Activated gamma-delta T cell (primary cell): ENCODE measurements at places on chromosomes 16 and 17.

DNA sequence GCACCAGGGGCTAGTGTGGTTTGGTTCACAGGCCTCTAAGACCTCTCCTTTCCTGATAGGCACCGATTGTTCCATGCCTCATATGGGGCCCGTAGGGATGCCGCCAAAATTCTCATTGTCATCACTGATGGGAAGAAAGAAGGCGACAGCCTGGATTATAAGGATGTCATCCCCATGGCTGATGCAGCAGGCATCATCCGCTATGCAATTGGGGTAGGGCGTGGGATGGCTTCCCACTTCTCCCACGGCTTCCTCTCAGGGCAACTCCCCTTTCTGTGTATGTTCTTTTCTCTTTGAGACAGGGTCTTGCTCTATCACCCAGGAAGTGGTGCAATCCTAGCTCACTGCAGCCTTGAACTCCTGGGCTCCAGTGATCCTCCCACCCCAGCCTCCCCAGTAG, 5.3 kb downstream of the ITGAX start:
- no peak for DNase-seq

DNA sequence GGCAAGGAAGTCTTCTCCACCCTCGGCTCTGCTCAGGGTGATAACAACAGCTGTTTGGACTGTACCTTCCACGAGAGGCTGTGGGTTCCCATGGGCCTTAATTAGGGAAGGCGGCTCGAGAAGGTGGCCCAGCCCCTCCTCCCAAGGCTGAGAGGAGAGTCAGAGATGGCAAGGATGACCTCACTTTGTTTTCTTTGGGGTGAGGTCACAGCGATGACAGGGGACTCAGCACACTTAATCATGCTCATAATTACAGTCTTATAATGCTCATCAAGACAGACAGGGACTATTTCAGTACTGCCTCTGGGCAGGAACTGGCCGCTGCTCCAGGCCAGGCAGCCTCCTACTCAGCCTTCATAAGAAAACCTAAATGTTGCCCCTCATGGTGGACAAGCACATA, 19.7 kb downstream of the WFDC1 start:
- DNase-seq = no peak

DNA sequence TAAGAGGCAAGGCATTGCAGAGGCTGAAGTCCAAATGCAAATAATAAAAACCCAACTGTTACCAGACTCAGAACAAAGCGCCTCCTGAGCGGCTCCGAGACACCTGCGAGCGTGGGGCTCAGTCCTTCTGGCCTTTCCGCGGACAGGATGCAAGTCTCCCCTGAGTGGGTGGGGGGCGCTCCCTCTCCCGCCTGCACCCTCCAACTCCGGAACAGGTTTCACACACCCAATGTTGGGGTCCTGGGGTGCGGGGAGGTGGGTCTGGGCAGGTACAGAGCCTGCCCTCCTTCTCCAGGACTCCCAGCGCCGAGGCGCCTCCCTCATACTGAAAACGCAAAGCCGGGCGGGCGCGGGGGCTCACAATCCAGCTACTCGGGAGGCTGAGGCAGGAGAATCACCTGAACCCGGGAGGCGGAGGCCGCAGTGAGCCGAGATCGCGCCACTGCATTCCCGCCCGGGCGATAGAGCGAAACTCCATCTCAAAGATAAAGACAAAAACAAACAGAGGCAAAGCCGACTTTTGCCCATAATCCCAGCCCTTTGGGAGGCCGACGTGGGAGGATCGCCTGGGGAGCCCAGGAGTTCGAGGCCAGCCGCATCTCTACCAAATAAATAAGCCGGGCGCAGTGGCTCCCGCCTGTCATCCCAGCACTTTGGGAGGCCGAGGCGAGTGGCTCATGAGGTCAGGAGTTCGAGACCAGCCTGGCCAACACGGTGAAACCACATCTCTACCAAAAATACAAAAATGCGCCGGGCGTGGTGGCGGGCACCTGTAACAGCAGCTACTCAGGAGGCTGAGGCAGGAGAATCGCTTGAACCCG, 893 bp downstream of the GINS2 start:
- DNase-seq = no peak

DNA sequence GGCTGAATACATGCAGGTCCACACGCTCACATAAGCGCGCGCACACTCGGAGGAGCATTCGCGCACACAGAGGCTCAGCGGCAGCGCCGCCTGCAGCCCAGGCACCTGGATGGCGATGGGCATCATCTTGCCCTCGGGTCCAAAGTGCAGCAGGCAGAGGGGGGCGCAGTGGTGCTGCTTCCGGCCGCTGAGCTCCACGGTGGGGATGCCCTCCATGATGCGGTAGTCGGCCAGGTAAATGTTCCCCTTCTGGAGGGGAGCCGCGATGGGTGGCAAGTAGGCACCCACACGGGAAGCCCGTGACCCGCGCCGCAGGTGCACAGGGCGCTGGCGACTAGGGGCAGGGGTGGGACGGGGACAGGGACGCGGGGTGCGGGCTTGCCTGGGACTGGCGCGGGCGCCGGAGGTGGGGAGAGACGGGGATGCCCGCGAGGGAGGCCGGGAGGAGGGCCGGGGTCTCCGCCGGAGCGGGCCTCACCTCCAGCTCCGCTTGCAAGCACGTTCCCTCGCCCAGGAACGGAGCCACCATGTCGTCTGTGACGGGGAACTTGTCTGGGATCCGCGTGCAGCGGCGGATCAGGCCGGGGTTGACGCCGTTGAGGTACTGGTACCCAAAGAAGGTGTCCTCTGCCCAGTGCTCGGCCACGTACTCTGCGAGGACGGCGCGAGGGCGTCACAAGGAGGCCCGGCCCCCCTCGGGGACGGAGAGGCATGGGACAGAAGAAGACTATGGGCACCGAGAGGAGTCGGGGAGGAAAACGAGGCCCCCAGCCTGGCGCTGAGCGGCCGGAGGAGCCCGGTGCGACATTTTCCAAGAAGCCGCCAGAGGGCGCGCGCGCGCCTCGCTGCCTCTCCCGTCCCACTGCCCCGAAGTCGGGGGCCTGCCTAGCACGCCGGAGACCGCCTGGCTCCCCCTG, 8.0 kb downstream of the ALOX12B start:
- peak; percentile 53 for DNase-seq

DNA sequence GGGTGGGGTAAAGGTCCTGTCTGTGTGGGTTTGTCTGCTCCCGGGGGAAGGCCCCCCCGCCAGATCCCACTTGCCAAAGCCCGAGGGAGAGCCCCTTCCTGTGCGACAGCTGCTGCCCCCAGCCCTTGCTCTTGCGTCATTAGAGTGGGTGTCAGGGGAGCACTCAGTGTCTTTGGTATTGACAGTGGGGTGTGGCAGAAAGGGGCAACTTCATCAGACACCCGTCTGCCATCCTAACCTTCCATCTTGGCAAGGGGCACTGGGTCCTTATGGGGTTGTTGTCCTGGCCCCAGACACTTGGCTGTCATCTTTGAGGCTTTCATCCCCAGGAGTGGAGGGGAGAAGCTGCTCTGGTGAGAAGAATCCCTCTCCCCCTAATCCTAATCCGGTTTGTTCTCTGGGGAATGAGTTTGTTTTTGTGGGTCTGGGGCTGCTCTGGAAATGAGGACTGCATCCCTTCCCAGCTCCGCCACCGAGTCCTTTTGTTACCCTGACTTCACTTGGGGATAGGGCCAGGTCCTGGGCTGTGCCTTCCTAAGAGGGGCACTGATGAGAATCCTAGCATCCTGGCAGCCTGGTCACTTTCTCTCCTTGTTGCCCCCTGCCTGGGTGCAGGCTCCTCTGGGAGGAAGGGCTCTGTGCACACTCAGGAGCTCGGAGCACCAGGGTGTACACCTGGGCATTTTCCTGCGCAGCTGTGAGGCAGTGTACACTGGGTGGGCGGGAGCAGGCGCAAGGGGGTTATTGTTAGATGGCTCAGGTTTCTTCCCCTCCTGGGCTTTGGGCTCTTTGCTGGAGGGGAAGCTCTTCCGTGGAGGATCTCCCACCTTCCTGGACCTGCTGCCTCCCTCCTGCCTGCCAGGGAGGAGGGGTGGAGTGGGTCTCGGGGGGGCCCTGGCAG, 21.1 kb downstream of the GJD3 start:
- DNase-seq = no peak

- no peak for DNase-seq
Observed at GRCh38 chr16:4092547-4093265, 23.5 kb downstream of the ADCY9 start.

DNA sequence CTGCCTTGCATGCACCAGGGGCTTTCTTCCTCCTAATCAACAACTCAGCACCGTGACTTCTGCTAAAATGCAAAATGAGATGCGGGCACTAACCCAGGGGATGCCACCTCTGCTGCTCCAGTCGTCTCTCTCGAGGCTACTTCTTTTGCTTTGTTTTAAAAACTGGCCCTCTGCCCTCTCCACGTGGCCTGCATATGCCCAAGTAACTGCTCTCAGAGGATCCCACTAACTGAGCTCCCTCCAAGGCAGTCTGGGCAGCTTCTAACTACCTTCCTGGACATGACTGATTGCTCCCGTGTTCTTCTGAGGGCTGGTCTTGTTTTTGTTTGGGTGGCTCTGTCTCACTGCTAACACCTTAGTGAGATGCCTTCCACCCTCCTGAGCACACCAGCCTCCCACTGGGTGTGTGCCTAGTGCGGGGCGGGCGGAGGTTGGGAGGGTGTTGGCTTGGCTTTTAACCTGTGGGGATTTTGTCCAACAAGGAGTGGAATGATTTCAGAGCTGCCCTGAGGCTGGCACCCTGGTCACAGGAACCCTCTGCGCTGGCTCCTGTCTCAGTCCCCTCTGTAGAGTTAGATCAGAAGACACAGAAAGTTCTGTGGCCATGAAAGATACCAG, 8.9 kb upstream of the LGALS9 start:
- no peak for DNase-seq
